ENCODE measurements at places on chromosomes 3 and 15. TPM values are rescaled to one million over a fixed set of nuclear protein-coding genes. Genes with fewer than 3 reads are reported as not detected.

Gene PLSCR2
- total RNA-seq: 0.62 TPM

DNA sequence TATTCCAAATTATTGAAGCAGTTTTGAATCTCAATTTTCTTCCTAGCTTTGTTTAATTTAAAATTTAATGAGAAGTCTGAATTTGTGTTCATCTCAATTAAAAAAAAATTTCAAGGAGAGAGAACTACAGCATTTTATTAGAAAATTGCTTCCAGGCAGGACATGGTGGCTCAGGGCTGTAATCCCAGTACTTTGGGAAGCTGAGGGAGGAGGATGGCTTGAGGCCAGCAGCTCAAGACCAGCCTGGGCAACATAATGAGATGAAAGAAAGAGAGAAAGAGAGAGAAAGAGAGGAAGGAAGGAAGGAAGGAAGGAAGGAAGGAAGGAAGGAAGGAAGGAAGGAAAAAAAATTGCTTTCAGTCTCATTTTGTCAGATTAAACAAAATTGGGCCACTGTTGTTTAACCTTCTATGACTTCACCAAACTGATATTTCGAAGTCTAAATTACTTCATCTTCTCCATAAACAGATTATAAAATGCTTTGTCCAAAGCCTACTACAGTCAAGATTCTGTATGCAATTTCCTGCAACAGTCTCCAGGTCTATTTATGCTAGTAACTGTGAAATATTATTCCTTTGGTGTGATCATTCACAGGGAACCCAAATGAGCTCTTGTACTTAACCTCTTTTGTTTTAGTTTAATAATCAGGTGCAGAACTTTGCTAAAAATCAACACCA, 6.6 kb upstream of the ABHD6 start:
- DNase-seq: no peak

DNA sequence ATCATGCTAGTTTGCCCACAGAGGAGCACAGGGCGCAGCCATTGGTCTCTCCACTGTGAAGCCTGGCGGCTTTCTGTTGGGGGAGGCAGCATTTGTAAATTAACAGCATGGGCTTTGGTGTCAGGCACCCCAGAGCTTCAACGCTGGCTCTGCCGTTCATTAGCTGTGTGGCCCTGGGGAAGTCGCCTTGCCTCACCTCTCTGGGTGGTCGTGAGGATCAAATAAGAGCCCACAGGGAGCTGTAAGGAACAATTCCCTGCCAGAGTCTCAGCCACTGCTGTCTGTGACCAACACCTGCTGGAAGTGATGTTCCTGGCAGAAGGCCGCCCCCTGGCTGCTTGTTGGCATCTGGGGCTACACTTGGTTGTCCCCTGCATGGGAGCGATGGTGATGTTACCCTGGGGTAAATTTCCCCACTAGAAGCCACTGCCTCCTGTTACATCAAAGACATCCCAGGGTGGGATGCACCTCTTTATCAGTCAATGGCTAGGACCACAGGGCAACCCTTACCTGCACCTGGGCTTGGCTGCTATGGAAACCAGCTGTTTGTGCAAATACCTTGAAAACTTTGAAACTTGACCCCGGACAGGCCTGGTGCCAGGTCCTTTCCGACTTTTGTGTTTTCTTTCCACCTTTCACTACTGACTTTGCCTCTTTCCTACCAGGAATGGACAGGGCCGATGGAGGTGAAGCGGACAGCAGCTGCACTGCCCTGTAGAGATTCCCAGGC, 36.9 kb downstream of the DNASE1L3 start:
- DNase-seq: no peak

Gene ST6GAL1
- total RNA-seq: 40.3 TPM

GRCh38 chr15:66326051-66326450, 30.4 kb downstream of the TIPIN start:
- DNase-seq: no peak

Gene CPEB1
- total RNA-seq: 5.5 TPM

Measured in kidney epithelial cell (primary cell).